ENCODE measurements at places on chromosomes 11 and 22.

- DNase-seq = peak; percentile 40
Measured at GRCh38 chr11:34351687-34352469, 5.9 kb downstream of the ABTB2 start.

- no peak for DNase-seq
Measured at GRCh38 chr22:31350410-31350863, 4.3 kb upstream of the PATZ1 start.

- no peak for DNase-seq
Measured at GRCh38 chr11:32466279-32466915, 31.1 kb upstream of the WT1 start.

- DNase-seq = no peak
Measured at GRCh38 chr11:108632041-108632704, 32.7 kb upstream of the DDX10 start.

GRCh38 chr22:32075997-32076760 is 33.1 kb downstream of the SLC5A1 start:
- DNase-seq = no peak

DNA sequence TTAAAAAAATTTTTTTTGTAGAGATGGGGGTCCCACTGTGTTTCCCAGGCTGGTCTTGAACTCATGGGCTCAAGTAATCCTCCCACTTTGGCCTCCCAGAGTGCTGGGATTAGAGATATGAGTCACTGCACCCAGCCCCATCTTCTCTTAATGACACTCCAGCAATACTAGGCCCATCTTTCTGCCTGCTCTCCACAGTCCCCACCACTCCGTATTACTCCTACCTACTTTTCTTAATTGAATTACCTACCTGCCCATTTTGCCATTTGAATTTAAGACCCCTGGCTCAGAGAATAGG is 2.0 kb upstream of the STIM1 start:
- no peak for DNase-seq

- no peak for DNase-seq
Measured at GRCh38 chr11:87359401-87359800, 321.7 kb downstream of the TMEM135 start.

GRCh38 chr11:128517451-128518230 is 69.7 kb downstream of the ETS1 start:
- no peak for DNase-seq

DNA sequence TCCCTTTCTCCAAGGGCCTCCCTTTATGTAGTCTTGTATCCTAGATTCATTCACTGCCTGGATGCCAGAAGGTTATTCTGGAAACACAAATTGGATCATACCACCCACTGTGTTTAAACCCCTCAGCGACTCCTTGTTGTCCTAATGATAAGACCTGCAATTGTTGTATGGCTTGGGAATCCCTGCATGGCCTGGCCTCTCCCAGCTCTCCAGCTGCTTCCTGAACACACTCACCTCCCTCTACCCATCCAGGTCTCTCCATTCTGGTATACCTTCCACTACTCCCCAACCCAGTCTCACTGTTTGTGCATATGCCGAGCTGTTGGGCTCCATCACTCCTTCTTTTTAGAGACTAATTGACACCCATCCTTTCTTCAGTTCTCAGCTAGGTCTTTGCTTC is 124.3 kb upstream of the ALX4 start:
- no peak for DNase-seq

DNA sequence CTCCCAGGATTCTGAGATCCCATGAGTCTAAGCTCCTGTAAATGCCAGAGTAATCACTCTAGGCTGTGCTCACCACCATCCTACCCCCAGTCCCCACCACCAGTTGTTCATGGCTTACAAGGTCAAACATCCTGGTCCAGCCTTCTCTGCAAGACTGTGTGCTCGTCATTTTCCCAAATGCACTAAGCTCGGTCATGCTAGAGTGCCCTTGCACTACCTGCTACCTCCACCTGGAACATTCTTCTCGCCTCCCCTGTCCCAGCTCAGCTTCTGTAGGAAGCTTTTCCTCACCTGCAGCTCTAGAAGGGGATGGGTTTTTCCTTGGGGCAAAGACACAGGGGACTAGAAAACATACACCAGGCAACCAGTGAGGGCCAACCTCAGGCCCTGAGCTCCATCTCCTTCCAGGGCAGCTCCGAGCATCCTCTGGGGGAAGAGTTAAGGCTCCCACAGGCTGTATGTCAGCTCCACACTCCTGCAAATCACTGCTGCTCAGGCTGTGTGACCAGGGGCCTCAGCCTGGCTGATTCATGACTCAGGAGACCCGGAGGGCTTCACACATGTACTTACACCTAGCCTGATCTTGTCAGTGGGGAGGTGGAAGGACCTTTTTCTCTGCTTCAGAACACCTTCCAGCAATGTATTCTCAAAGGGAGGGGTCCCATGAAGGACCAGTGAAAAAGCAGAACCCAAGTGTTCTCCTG is 37.2 kb upstream of the CSNK2A3 start:
- no peak for DNase-seq

Measured in GM06990 (cell line).